ENCODE measurements at places on chromosomes 4 and X. TPM values are rescaled to one million over a fixed set of nuclear protein-coding genes. Genes with fewer than 3 reads are reported as not detected.

GAGE1 gene
- total RNA-seq: not detected

MFAP3L gene
- 4.3 TPM for total RNA-seq

SCRG1 gene
- not detected for total RNA-seq

EFHC2 gene
- not detected for total RNA-seq

EDA2R gene
- 3.9 TPM for total RNA-seq

CCSER1 gene
- 2.8 TPM for total RNA-seq

TMSB15A gene
- 105 TPM for total RNA-seq

RADX gene
- 15.8 TPM for total RNA-seq

RNF128 gene
- total RNA-seq: not detected

ARSD gene
- total RNA-seq: 9.0 TPM

GAGE2A gene
- not detected for total RNA-seq

PPP4R3C gene
- 0.04 TPM for total RNA-seq

TMEM31 gene
- total RNA-seq: not detected

APELA gene
- 0.10 TPM for total RNA-seq
